ENCODE measurements at places on chromosomes 13 and 19.

- no peak for DNase-seq
Measured at GRCh38 chr19:18338541-18338940, 1.9 kb upstream of the PGPEP1 start.

DNA sequence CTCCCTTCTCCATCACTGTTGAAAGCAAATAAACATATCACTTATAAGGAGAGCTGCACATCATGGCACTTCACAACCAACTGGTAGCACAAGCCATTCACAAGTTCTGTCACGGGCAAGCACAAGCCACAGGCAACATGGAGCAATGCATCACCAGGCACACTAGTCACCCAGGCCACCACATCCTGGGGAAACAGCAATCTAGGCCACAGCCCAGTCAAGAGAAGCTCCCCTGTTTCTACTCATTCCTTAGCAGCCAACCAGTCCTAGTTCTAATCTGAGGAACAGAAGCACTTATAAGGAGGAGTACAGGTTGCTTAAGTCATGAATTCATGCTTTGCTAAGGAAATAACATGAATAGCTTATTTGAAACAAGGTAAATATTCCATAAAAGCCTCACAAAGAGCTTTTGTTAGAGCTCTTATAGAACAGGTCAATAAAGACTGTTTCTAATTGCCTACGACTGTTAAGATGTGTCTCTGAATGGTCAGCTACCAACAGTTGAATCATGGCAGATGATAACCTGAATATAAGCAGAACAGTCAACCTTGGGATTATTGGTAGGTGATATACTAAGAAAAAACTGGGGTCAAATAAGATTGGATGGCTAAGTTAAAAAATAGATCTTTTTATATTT lies 169.0 kb downstream of the TBC1D4 start:
- peak; percentile 3 for DNase-seq

- DNase-seq = no peak
Measured at GRCh38 chr13:48162217-48162616, 67.3 kb upstream of the MED4 start.

GRCh38 chr13:38763446-38764381 lies 76.8 kb downstream of the FREM2 start:
- DNase-seq = no peak

DNA sequence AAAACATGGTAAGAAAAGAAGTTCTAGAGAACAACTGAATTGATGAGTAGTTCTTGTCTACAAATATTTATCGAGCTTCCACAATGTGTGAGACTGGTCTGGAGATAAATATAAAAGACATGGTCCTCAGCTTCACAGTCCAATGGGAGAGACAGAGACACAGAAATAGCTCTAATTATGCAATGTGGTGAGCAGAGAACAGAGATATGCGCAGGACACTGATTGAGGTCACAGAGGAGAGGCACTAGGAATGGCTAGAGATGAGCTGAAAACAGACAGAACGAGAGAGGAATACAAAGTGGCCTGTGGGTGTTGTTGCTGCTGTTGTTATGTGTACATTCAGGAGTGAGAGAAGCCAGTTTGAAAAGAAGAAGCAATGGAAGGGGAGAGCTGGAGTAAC lies 53.2 kb downstream of the GPALPP1 start:
- DNase-seq = no peak

DNA sequence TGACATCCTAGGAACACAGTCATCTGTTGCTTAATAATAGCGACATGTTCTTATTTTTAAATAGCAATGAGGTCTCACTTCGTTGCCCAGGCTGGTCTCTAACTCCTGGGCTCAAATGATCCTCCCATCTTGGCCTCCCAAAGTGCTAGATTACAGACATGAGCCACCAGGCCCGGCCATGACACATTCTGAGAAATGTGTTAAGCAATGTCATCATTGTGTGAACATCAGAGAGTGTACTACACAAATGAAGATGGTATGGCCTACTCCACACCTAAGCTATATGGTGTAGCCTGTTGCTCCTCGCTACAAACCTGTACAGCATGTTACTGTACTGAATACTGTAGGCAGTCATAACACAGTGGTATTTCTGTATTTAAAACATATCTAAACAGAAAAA lies 24.6 kb upstream of the GARRE1 start:
- DNase-seq = no peak

- no peak for DNase-seq
Measured at GRCh38 chr13:61413572-61414535, 1.8 kb downstream of the PCDH20 start.

DNA sequence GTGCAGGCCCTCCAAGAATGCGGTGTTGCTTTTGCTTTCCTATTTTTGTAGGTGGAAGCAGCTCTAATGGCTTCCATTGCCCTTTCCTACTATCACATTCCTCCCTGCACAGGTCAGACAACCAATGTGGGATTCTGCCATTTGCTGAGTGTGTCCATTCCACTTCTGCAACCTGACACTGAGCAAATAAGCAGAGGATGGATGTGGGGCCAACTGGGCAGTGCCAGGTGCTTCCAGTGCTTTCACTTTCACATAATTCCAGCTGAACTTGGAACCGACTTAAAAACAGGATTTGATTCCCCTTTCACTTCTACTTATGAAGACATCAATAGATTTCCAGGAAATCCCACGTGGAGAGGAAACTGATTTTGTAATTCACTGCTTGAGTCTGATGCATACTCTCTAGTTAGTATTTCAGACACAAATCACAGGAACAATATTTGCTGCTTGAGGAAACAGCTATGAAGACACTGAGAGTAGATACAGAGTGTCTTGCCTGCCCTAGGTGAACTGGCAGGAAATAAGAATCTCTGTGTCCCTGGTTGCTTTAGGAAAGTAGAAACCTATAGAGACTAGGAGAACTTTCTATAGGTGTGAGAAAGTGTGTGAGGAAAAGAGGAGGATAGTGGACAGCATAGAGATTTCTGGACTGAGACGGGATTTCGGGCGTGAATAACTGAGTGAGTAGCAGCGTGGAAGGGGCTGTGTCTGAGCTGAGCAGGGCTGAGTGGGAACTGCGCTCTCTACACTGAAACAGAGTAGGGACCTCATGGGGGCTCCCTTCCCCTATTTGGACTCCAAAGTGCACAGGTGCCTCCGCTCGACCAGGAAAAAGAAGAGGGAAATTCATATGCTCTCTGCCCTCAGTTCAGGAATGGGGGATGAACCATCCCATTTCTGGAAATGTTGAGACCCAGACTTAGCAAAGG lies 22.5 kb downstream of the LGALS16 start:
- no peak for DNase-seq

- no peak for DNase-seq
Measured at GRCh38 chr19:50873056-50873455, at the start of gene KLK2. Gene KLK2 (plus strand): TSS chr19:50873439. CDS start chr19:50873474, 35 bp downstream.

GRCh38 chr13:30898678-30899241 lies 7.3 kb upstream of the MEDAG start:
- DNase-seq = no peak

DNA sequence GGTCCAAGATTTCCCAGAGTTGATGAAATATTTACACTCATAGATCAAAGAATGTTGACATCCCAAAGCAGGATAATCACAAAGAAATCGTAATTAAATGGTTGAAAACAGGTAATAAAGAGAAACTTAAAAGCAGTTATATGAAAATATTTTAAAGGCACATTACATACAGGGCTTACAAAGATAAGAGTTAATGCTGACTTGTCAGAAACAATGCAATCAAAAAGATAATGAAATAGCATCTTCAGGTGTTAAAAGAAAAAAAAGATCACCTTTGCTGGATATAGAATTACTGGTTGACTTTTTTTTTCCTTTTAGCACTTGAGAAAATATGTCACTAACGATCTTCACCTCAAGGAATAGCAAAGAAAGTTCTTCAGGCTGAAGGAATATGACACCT lies 48.8 kb downstream of the KCTD15 start:
- no peak for DNase-seq

DNA sequence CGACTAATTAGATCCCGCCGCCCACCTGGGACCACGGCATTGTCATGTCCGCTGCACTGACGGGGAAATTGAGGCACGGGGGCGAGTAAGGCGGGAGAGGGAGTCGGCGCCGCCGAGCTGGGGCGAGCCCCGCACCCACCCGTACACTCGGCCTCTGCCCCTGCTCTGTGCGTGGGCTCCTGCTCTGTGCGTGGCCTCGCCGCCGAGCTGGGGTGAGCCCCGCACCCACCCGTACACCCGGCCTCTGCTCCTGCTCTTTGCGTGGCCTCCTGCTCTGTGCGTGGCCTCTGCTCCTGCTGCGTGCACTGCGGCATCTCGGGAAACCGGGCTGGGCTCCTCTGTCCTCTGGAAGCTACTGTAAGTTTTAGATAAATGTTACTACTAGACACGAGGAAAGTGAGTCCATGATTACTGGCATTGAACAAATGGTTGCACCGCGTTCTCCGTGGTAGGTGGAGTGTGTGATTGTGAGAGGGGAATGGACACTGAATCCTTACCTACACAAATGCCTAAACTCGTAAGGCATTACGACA lies 826 bp upstream of the C1QTNF9 start:
- DNase-seq = no peak

GRCh38 chr13:110289174-110289573 lies 17.8 kb downstream of the COL4A1 start:
- no peak for DNase-seq

DNA sequence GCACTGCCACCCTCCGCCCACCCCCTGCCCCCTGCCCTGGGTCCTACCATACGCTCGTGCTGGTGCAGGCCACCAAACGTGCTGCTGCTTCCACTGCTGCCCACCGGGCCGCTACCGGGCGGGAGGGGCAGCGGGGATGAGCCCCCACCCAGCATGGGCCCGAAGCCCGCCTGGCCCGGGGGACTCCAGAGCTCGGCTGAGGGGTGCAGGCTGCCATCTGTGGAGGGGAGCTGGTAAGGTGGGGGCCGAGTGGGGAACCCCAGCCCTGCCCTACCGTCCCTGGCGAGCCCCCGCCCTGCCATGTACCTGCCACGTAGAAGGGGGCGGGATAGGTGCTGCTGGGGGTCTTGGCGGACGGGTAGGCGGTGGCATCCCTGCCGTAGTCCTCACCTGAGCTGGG lies 16.7 kb upstream of the UQCR11 start:
- DNase-seq = no peak

- peak; percentile 39 for DNase-seq
Measured at GRCh38 chr19:343941-344624, 513 bp downstream of the MIER2 start.

DNA sequence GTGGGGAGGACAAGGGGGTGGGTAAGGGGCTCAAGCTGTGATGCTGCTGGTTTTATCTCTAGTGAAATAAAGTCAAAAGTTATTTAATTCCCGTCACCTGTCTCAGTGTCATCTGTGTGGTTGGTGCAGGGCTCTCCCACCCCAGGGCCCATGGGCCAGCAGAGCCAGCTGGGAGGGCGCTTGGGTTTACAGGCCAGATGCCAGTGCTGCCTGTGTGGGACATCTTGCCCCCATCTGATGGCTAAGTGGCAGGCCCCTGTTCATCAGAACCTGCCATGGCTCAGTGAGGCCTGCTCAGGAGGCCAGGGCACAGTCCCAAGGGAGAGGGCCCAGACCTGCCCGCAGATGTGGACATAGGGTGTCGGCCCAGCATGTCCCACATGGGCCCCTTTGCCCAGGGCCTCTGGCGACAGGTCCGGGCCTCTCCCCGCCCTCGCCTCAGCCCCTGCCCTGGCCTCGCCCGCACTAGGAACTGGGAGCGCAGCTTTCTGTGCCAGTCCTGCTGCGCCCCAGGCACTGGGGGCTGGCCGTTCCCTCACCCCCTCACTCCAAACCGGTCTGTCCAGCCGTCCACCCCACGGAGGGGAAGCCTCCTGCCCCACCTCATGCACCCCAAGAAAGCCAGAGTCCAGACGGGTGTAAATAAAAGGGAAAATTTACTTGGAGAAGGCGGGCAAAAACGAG lies 5.3 kb downstream of the ZNF296 start:
- no peak for DNase-seq

DNA sequence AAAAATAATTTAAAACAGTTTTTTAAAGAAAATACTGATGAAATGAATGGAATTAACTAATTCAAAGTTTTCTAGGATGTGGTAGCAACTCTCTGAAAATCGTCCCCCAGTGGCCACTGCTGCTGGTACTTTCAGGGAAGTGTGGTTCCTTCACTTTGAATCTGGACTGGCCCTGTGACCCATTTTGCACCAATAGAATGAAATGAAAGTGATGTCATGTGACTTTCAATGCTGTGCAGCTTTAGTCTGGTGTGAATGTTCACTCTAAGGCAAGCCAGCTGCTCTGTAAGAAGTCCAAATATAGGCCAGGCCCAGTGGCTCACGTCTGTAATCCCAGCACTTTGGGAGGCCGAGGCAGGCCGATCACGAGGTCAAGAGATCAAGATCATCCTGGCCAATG lies 26.4 kb upstream of the HNRNPA1L2 start:
- DNase-seq = no peak

DNA sequence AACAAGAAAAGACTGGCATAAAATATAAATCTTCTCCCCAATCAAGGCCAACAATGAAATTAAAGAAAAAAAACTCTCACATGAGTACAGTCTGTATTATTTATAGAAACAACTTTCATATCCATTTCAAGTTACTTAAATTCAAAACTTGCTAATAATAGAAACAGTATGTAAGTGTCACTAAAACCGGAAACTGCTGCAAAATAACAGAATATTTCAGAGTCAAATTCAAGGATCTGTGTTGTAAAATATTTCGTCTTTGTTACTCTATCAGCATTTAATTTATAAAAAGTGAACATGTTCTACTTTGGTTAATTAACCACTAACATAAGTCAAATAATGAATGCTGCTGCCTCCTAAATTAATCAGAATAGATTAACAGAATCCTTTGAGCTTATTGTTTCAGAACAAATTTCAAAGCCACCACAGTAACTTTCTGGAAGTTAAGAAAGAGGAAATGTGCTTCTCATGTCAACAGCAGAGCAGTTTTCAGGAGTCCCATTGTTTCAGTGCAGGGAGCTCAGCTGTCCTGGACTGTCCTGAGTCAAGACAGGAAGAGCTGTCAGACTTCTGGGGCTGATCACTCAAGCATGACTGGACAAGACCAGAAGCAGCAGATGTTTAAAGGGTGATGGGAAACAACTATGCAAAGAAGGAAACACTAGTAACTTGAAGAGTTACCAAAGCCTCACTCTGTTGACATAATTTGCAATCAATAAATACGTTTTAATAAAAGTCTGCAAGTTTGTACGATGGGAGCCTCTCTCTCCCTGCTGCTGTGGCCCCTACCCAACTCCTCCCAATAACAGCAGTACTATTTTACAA lies 76.9 kb downstream of the FOXO1 start:
- DNase-seq = no peak

GRCh38 chr19:19226204-19226603 lies 14.4 kb downstream of the NCAN start:
- DNase-seq = no peak

DNA sequence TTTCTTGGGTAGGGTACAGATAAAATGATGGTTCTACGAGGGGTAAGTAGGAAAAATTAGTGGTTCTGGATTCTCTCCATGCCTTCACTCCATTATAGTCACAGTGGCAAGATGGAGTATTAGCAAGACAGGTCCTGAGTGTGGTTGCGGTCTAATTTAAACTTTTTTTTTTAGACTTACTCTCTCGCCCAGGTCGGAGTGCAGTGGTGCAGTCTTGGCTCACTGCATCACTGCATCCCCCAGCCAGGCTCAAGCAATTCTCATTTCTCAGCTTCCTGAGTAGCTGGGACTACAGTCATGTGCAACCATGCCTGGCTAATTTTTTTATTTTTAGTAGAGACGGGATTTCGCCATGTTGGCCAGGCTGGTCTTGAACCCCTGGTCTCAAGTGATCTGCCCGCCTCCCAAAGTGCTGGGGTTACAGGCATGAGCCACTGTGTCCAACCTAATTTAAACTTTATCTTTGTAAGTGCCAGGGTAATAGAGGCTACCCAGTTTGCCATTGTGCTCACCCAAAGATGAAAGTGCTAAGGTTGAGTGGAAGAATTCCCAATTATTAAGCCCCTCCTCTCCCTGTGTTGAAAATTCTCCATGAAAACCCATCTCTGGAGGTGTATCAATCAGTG lies 135.6 kb downstream of the TM9SF2 start:
- no peak for DNase-seq

Measured in stimulated activated CD4-positive, alpha-beta T cell treated with anti-CD3 and anti-CD28 coated beads, Interleukin-2, amount 100 ng/mL, for 4 hours (primary cell).